ENCODE measurements at places on chromosomes 1 and 21. TPM values are rescaled to one million over a fixed set of nuclear protein-coding genes. Genes with fewer than 3 reads are reported as not detected.

DNA sequence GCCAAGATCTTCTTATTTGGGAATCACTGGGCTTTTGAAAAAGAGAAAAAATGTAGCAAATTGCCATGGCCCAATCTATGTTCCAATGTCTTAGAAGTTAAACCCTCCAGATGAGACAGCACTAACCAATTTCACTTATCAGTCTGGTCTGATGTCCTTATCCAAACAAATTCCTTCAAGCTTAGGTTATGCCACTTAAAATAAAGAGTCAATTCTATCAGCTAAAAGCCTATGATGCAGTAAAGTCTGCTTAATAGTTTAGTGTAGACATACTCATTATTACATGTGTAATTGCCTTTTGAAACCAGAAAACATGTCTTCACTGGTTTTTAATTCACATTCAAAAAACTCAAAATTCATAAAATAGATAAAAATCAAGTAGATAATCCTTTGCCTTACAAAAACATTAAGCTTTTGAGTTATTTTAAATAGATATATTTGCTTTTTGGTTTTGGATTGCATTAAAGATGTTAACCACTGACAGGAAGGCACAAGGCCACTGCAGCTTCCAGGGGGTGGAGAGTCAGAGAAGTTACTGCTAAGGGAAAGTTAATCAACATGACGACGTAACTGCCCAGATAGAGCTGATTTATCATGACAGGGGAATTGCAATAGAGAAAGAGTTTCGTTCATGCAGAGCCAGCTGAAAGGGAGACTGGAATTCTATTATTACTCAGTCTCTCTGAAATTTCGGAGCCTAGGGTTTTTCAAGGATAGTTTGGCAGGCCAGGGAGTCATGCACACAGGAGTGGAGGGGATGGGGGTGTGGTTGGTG, 106.1 kb downstream of the MAP3K21 start:
- DNase-seq, result no peak
- H3K27me3 ChIP-seq, result no peaks in the 10 kb centered on the region
- no peak overlapping the region for H3K27ac ChIP-seq
- H3K4me1 ChIP-seq, result no peaks in the 10 kb centered on the region
- no peaks in the 10 kb centered on the region for H3K36me3 ChIP-seq

GRCh38 chr1:212490276-212490675, 57.6 kb downstream of the NENF start:
- H3K36me3 ChIP-seq, result no peaks in the 10 kb centered on the region
- no peak overlapping the region for H3K27ac ChIP-seq
- no peak overlapping the region for H3K4me3 ChIP-seq

DNA sequence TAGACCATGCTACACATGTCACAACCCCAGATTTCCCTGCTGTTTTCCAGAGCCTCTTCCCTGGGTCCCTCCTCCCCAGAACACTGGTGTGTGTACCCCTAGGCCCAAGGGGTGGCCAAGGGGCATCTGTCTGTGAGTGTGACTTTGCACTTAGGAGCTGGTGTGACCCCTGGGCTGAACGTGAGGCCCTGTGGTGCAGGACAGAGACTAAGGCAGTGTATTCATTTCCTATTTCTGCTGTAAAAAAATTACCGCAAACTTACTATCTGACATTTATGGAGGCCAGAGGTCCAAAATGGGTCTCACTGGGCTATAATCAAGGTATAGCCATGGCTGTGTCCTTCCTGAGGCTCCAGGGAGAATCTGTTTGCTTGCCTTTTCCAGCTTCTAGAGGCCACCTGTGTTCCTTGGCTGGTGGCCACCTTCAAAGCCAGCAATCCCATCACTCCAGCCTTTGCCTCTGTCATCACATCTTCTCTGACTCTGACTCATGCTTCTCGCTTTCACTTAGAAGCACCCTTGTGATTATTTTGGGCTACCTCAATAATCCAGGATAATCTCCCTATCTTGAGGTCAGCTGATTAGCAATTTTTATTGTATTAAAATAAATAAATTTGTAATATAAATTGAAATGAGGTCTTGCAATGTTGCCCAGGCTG, 24.0 kb upstream of the ELOA start:
- H3K27ac ChIP-seq, result no peak overlapping the region
- DNase-seq, result no peak
- no peak overlapping the region for H3K4me3 ChIP-seq

DNA sequence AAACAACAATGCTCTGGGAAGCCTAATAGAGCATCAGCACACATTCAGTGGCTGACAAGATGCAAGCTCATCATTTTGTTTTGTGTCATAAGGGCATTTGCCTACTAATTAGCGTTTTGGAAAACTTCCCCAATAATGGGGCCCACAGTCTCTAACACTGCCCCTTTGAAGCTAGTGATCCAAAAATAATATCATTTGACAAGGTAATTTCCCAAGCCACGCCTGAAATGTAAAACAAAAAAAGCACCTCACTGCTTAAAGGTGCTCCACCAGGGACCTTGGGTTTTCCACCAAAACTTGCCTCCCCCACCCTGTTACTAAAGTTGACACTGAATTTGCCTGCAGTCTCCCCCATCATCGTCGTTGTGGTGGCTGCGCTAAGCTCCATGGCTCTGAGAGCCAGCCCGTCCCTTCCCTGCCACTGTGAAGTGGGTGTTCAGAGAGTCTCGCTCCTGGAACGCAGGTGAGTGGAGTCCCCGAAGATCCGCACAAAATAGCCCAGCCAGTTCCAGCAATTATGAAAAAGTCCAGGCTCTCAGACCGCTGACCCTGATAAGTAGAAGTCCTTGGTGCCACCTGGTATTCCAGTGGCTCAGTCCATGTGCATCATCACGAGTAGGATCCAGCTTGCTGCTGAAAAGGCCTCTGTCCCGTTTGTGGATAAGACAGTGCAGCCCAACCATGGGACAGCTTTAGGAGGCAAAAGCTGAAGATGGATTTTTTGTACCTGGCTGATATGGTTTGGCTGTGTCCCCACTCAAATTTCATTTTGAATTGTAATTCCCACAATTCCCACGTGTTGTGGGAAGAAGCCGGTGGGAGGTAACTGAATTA, 52.2 kb downstream of the RAB3GAP2 start:
- H3K4me1 ChIP-seq, result peaks cover 18% of the 10 kb centered on the region
- no peaks in the 10 kb centered on the region for H3K27me3 ChIP-seq
- H3K27ac ChIP-seq, result no peak overlapping the region
- no peak for DNase-seq
- peaks cover 7% of the 10 kb centered on the region for H3K36me3 ChIP-seq

The INKA2 gene
- polyA plus RNA-seq, result 5.4 TPM

The SMIM12 gene
- polyA plus RNA-seq, result 32.7 TPM

The SH2D1B gene
- 0.77 TPM for polyA plus RNA-seq

All from left lung (tissue), 14 donors.